ENCODE measurements at places on chromosomes 5 and 9. TPM values are rescaled to one million over a fixed set of nuclear protein-coding genes. Genes with fewer than 3 reads are reported as not detected.

DNA sequence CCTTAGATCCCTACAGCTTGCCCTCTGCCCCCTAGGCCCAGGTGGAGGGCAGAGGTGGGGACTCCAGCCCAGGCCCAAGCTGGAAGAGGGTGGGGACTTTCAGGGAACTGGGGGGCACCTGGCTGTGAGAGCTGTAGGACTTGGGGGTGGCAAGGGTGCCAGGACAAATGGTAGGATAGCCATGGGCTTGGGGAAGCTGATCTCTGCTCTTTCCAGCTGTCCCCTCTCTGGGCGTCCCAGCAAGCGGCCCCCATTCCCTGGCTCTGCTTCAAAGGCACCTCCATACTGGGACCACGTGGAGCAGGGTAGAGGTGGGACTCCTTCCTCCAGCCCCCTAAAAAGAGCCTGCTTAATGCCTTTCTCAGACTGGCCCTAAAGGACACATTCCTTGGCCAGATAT lies 385 bp downstream of the LTC4S start:
- H3K27me3 ChIP-seq: peaks cover 9% of the 10 kb centered on the region
- H3K4me1 ChIP-seq: peaks cover 34% of the 10 kb centered on the region
- peak overlapping the region; percentile 10 for H3K4me3 ChIP-seq
- DNase-seq: no peak

DNA sequence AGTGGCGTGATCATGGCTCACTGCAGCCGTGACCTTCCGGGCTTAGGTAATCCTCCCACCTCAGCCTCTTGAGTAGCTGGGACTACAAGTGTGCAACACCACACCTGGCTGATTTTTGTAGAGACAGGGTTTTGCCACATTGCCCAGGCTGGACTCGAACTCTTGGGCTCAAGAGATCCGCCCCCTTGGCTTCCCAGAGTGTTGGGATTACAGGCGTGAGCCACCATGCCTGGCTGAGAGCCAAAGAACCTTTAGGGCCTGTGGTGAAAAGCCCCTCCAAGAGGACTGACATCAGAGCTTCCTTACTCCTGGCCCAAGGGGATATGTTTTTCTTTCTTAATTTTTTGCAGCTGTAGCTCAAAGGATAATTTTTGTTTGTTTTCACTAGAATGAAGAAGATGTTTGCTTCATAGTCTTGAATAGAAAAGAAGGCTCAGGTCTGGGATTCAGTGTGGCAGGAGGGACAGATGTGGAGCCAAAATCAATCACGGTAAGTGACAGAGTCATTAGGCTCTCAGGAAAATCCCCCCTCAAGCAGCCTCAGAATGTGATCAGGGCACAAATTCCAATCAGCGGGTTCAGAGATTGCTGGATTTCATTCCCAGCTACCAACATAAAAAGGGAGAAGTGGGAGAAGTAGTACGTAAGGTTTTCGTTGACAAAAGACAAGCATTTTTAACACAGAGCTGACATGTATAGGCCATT lies 77.1 kb downstream of the GOLPH3 start:
- H3K36me3 ChIP-seq: peaks cover 38% of the 10 kb centered on the region
- H3K4me3 ChIP-seq: no peak overlapping the region
- no peaks in the 10 kb centered on the region for H3K27me3 ChIP-seq
- H3K4me1 ChIP-seq: peaks cover 19% of the 10 kb centered on the region

GRCh38 chr9:7258688-7259396 lies 501.1 kb downstream of the KDM4C start:
- H3K27me3 ChIP-seq: no peaks in the 10 kb centered on the region
- no peak overlapping the region for H3K27ac ChIP-seq
- DNase-seq: no peak
- H3K4me1 ChIP-seq: no peaks in the 10 kb centered on the region
- H3K4me3 ChIP-seq: no peak overlapping the region
- no peaks in the 10 kb centered on the region for H3K36me3 ChIP-seq

LCN9 gene
- total RNA-seq: not detected

CSF2 gene
- total RNA-seq: not detected

All from muscle of leg (tissue), 16 donors.